NCI-H1930 (cell line): ENCODE measurements at places on chromosomes 12 and 14.

DNA sequence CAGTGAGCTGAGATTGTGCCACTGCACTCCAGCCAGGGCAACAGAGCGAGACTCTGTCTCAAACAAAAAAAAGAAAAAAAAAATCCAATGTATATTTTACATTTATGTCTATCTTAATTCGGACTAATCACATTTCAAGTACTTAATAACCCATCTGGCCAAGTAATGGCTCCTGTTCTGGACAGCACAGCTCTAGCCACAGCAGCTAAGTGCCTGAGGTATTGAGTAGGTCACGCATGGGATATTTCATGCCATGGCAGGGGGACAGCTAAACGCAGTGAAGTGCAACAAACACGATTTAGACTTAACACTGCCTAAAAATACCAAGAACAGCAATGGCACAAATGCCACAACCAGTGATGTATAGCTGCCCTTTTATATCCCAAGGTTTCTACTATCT, 8.0 kb downstream of the BAZ1A start:
- no peak for DNase-seq

DNA sequence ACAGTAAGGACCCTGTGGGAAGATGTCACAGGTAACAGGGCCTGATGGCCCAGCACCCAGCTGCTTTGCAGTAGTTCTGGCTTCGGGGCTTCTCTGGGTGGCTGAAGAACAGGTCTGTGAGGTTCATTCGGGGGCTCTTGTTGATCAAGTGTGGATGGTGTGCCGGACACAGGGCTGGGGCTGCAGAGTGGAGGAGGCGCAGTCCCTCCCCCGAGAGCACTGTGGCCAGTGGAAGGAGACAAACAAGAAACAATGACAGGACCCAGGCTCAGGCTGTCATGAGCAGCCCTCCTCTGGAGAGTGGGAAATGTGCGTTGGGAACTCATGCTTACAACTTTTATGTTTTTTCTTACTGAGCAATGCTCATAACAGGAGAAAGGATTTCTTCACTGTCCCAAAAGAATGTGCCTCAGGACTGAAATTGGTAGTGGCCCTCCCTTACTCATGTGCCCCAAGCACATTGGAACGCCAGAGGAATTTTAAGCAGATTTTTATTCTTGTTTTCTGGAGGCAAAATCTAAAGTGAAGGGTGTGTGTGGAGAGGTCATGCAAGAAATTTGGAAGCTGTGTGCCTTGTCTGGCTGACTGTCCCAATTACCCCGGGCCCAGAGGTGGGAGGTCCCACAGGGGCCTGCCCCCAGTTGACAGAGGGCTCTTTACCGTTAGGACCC, 233.8 kb downstream of the CACNA1C start:
- DNase-seq: no peak

DNA sequence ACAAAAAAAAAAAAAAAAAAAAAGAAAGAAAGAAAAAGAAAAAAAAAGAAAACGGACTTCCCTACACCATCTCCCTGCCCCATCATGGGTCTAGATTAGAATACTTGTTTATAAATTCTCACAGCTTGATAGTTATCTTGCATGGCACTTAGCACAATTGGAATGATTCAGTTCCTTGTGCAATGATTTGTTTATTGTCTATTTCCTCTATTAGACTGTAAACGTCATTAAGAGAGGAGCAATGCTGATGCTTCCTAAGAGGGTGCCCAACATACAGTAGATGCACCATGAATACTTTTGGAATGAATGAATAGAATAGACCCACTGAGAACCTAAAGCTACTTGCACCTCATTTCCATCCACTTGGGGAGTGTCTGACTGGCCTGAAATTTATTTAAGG, 40.8 kb downstream of the PAX9 start:
- no peak for DNase-seq

GRCh38 chr12:88570103-88570502, 10.2 kb downstream of the KITLG start:
- DNase-seq: no peak

DNA sequence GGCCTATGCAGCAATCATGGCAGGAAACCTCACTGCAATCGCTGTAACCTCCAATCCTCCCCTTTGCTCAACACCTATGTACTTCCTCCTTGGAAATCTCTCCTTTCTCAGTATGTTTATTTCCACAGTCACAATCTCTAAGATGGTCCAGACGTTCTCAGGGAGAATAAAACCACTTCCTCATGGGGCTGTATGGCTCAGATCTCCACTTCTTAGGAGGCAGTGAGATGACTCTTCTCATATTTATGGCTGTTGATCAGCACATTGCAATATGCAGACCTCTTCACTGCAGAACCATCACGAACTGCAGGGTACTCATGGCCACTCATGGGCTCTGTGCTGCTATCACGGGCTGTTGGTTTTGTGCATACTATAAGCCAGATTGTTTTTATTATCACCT, 17.1 kb upstream of the OR4K17 start:
- DNase-seq: no peak

DNA sequence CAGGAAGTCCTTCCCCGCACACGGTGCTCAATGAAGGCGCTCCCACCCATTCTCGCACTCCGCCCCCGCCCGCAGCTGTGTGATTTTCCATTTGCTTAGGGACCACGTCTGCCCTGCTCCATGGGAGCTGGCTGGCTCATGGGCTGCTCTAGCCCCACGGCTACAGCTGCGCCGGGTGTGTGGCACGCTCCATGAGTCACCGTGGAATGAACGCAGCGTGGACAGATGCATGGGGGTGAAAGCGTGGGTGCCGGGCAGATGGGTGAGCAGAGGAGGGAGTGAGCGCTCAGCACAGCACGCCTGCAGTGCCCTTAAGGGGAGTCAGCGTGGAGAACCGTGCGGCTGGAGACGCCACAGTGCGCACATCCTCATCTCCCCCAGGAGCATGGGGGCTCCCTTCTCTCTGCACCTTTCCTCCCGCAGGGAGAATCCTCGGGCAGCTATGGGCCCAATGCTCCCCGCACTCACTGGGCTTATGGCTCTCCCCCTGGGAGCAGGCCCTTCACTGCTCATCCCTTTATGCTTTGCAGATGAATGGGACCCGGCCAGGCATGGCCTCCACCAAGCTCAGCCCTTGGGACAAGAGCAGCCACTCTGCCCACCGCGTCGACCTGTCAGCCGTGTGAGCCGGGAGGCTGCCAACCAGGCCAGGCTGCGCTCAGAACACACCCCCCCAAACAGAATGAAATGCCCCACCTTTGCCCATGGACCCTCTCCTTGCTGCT, 185.1 kb downstream of the ADGRD1 start:
- DNase-seq: no peak

DNA sequence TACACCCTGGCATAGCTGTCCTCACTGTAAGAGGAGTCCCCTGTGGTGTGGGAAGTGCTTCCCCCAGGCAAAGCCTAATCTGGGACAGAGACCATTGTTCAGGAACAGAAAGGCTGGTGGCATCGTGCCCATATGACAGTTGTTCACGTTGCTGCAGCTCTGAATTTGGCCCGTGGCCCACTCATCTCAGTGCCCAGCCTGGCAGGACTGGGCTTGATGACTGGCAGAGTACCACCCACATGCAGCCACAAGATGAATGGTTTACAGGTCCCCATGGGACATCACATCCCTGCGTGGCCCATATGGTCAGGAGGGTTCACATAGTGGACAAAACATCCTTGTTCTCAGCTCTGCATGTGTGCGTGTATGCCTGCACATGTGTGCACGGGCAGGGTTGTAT, 17.5 kb downstream of the IQSEC3 start:
- DNase-seq: no peak

- no peak for DNase-seq
These were observed 60.9 kb upstream of the JDP2 start for GRCh38 chr14:75366963-75367362.

DNA sequence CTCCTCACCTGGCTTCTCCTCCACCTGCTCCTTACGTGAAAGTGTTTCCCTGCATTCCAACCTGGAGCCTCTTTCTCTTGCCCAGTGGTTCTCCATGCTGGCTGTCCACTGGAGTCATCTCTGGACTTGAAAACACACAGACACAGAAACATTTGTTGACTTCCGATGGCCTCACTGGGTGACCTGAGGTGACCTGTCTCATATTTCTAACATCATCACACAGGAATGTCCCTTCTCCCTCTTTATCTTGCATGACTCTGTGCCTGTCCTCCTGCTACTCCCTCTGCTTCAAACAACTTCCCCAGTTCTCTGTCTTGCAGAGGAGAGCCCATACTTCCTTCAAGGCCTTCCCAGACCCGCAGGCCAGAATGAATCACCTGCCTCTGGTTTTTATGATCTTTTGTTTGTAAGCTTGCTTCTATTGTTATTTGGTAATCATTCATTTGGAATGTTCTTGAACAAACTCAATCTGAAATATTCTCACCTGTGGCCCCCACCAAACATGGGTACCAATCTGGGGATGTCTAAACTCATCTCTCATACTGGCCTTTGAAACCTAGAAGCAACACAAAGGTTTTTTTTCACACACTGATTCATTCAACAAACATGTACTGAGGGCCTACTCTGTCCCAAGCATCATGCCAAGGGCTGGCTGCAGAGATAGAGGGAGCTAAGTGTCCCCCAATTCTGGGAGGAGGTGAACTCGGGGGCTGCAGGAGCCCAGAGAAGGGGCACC, 9.7 kb upstream of the RIN3 start:
- DNase-seq: no peak

DNA sequence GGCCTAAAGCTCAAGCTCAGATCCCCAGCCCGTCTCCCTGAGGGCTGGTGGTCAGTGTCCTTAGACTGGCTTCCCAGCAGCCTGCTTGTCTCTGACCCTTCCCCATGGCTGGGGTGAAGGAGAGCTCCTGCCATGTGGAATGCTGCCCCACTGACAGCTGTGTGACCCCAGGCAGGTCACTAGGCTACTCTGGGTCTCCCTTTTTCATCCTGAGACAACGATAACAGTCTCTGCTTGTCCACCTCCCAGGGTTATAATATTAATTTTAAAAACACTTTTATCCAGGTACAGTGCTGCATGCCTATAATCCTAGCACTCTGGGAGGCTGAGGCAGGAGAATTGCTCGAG, 47.3 kb downstream of the SYNE3 start:
- DNase-seq: no peak

GRCh38 chr14:54816450-54816849, 86.2 kb downstream of the GCH1 start:
- DNase-seq: no peak

GRCh38 chr14:87133073-87133801, 859.7 kb downstream of the GALC start:
- DNase-seq: no peak

DNA sequence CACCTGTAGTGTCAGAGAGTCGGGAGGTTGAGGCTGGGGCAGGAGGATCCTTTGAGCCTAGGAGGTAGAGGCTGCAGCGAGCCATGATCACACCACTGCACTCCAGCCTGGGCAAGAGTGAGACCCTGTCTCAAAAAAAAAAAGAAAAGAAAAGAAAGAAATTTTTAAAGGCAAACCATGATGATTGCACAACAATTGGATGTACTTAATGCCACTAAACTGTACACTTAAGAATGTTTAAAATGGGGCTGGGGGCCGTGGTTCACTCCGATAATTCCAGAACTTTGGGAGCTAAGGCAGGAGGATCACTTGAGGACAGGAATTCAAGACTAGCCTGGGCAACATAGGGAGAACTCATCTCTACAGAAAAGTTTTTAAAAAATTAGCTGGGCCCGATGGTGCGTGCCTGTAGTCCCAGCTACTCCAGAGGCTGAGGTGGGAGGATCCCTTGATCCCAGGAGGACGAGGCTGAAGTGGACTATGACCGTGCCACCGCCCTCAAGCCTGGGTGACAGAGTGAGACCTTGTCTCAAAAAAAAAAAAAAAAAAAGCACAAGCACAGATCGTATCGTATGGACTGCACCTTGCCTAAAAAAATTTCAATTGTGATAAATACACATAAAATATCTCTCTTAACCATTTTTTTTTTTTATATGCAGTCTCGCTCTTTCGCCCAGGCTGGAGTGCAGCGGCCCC, 32.7 kb downstream of the JAG2 start:
- DNase-seq: no peak

GRCh38 chr12:2451025-2451424, 343.7 kb upstream of the FKBP4 start:
- no peak for DNase-seq

GRCh38 chr12:38921025-38921677, 15.8 kb upstream of the CPNE8 start:
- DNase-seq: peak; percentile 63

- no peak for DNase-seq
These were observed 298.6 kb upstream of the NOVA1 start for GRCh38 chr14:26896447-26896846.

DNA sequence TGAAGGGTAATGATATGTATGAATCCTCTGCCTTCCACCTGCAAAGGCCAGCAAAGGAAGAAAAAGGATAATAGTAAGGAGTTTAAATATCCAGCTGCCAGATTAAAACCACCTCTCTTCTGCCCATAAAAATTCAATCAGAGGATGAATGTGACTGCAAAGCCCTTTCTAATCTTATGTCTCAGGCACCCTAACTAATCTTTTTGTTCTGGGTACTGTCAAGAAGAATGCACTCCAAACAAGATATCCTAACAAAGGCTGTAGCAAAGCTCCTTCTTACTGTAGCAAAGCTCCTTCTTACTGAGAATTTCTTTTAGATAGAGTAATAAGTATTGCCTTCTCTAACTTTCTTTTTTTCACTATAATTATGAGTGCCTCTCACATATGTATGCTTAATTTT, 91.8 kb downstream of the ST8SIA1 start:
- no peak for DNase-seq

GRCh38 chr12:113667095-113667494, 195.4 kb upstream of the LHX5 start:
- no peak for DNase-seq

GRCh38 chr14:39145266-39145966, 24.7 kb downstream of the TRAPPC6B start:
- no peak for DNase-seq

- no peak for DNase-seq
These were observed 27.4 kb upstream of the TSPAN9 start for GRCh38 chr12:3049611-3050249.
